NCI-H1694 treated with DMSO at 0.1 percent for 48 hours (cell line): ENCODE measurements at places on chromosomes 6 and 20.

GRCh38 chr6:138250513-138251247 lies 32.4 kb upstream of the PBOV1 start:
- no peak for DNase-seq

DNA sequence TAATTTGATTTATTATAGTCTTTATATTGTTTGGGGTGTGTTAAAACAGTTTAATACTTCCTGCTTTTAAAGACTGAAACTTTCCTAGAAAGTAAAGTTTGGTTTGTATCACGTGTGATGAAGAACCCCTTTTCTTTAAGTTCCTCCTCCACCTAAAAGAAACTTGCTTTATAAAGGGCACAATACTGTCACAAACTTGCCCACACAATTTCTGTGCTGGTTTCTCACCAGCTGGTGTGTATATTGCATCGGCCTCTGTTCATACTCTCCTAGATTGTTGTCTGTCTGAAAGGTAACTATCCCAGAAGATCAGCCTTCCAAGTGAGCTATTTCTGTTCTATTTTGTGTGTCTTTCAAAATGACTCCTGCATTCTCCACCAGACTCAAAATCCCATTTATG lies 46.9 kb downstream of the ANKRD6 start:
- DNase-seq: no peak

GRCh38 chr20:57919049-57919448 lies 209.2 kb upstream of the PMEPA1 start:
- no peak for DNase-seq

DNA sequence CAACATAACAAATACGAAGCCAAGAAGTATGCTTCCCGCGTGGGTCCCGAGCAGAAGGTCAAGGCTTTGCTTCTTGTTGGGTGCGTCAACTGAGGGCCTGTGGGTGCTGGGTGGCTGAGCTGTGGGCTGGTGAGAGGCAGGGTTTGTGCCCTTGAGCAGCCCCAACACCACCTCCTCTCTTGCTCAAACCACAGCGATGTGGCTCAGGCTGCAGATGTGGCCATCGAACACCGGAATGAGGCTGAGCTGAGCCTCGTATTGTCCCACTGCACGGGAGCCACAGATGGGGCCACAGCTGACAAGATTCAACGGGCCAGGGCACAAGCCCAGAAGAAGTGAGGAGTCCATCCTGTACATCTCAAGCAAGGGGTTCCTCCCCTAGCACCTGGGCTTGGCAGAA lies 7.0 kb upstream of the PTPRA start:
- DNase-seq: no peak

DNA sequence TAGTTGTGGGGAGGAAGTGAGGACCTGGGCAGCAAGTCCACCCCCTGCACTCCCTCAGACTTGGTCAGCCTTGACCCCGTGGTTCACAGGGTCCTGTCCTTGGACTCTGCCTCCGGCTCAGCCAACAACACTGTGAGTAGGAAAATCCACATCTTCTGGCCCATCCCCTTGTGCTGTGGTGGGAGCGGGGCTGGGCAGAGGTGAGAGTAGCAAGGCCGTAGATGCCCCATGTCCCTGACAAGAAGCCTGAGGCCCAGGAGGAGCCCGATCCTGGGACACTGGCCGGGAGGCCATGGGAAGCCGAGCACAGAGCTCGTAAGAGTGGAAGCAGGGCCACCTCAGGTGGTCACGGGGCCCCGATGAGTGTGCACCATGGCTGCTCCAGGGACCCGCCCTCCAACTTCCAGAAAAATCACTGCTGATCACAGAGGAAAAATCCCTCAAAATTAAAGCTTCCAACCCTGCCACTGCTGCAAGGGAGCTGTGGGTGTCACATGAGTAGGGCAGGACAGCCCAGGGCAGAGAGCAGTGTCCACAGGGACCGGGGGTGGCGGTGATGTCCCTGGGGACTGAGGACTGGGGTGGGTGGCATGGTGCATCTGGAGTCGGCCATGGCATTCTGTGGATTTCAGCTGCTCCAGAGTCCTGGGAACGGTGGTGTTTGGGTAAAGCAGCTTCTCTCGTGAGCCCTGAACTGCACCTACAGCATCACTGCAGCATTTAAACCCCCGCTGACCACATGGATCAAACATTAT lies 189.4 kb downstream of the DLL1 start:
- DNase-seq: no peak

DNA sequence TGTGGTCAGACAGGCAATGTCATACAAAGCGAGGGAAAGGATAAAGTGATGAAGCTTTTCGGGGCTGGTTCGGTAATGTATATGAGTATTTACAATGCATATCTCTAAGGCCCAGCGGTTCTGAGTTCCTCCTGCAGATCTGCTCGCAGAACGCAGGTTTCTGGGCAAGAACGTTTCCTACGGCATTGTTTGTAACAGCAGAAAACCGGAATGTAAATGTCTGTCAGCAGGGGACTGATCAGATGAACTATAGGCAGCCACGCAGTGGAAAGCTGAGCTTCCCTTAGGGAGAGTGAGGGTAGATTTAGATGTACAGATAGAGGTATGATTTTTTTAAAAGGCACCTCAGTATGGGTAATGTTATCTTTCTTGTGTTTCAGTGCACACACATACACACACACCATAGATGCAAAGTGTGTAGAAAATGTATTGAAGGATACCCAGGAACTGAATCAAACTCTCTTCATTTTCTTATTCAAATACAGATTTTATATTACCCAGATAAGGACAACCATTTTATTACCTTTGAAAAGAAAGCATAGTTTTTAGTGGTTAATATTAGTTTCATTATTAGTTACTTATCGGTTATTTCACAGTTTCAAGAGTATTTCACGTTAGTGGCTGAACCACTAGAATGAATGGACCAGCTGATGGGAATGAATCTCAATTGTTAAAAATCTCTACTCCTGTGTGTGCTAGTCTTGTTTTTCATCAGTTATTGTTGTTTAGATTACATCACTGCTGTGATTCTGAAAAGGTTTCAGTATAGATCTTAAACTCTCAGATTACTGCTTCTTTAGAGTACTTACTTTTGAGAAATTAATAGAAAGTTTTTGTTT lies 56.2 kb downstream of the SNX9 start:
- no peak for DNase-seq

DNA sequence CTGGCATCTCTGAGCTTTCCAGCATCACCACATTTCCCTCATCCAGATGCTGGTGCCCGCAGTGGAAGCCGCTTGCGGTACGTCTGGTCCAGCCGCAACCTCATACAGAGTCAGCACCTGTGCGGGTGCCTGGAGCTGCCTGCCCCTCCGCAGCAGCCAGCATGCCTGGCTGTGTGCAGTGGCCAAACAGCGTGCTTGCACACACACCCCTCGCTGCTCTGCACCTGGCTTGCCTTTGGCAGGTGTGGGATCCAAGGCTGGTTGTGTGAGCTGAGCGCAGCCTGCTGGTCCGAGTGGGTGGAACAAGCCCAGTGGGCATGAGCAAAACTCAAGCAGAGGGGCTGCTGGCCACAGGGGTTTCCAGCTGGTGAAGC lies 3.1 kb upstream of the HINT3 start:
- DNase-seq: no peak

GRCh38 chr20:59939879-59940128 lies 301 bp downstream of the PPP1R3D start:
- DNase-seq: no peak

- no peak for DNase-seq
Measured at GRCh38 chr6:164377348-164377918, 932.0 kb downstream of the C6orf118 start.

DNA sequence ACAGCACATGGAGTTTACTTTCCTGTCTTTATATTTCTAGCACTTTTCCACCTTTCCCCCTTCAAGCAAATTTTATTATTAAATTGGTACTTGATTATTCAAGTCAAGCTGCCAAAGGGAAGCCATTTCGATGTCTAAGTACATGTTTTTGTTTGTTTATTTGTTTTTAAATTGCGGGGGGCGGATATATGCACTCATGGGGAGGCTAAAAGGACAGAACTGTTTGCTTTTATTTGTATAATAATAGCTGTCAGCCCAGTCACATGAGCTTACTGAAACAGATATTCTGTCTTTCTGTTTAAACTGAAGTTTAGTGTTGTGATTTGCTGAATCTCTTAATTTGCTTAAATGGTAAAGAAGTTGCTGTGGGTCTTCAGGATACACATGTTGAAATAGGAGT lies 49.6 kb upstream of the PLCG1 start:
- DNase-seq: no peak

DNA sequence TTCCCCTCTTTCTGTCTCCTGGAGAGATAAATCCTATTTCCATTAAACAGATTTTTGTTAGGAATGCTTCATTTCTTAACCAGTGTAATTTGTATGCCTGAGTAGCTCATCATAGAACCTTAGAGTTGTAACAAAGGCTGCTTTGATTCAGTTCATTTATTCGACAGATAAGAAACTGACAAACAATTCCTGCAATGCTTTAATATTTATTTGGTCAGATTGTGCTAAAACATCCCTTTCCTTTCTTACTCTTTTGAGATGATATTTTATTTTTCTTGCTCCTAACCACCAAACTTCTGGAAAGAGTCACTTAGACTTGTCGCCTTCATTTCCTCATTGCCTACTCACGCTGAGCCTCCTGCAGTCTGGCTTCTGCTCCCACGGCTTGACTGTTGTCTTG lies 89.0 kb upstream of the SUPT3H start:
- DNase-seq: no peak

- DNase-seq: no peak
Measured at GRCh38 chr6:119614138-119614537, 264.6 kb upstream of the MAN1A1 start.

GRCh38 chr20:1085492-1086276 lies 32.7 kb upstream of the PSMF1 start:
- DNase-seq: no peak

GRCh38 chr6:95958686-95959085 lies 57.1 kb upstream of the FUT9 start:
- no peak for DNase-seq

DNA sequence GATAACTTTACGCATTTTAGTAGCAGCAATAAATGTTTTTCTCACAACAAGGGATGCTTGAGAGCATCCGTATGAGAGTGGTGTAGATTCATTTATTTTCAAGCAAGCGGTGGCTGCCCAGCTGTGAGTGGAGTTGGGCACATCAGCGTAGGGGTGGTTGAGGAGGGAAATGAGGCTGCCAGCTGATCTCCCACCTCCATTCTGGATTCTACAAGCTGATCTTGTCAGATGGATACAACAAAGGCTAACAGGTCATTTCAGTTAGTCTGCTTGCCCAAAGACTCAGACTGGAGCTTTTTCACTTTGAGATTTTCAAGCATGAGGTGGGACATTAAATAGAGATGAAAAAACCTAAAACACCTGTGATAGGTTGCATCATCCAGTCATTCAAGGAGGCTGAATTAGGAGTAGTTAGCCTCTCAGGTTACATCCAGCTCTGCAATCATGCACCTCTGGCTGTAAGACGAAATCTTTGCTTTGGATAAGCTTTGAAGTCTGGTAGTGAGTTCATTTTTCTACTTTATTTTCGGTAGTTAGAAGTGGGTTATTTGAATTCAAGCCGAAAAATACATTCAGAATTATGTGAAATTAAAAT lies 1.9 kb upstream of the BACH2 start:
- DNase-seq: no peak

GRCh38 chr20:61765871-61766654 lies 299.6 kb downstream of the TAF4 start:
- DNase-seq: no peak

- DNase-seq: no peak
Measured at GRCh38 chr6:145031001-145031400, 704.3 kb downstream of the EPM2A start.

DNA sequence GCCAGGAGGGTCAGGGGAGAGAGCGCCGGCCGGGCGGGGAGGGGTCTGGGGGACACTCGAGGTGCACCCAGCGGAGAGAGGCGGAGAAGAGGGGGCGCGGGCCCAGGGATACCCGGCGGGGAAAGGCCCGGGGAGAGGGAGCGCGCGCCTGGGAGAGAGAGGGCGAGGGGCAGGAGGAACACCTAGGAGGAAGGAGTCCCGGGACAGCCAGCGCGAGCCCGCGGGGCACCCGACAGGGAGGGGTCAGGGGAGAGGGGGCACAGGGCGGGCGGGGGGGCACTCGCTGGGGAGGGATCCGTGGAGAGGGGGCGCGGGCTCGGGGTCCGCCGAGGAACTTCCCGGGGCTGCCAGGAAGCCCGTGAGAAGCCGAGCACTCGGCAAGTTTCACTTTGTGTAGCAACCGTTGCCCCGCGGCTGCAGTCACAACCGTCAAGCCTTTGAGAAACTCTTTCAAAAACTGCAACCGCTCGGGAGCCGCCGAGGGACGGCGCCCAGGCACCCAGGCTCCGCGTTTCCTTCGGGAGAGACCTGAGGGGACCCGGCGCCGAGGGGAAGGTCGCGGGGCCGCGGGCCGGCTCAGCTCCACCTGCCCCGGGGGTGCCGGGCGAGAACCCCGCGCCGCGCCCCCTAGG lies 471 bp downstream of the EZR start:
- peak; percentile 27 for DNase-seq

- no peak for DNase-seq
Measured at GRCh38 chr20:5216663-5217062, 89.9 kb downstream of the CDS2 start.

GRCh38 chr6:168671028-168671862 lies 230.3 kb downstream of the SMOC2 start:
- no peak for DNase-seq

DNA sequence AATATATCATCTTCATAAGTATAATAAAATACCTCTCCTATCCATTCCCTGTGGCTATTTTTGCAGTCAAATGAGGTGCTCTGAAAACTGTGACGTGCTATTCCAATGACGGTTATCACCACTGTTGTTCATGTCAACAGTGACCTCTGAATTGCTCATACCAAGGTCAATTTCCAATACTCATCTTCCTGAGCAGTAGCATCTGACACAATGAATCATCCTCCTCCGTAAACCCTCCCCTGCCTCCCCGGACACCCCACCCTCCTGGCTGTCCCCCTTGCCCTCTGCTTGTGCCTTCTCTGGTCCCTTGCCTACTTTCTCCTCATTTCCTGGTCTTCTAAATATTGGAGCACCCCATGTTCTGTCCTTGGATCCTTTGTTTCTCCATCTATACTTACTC lies 77.7 kb upstream of the SLC22A23 start:
- no peak for DNase-seq

- DNase-seq: no peak
Measured at GRCh38 chr6:39365281-39366074, 43.0 kb upstream of the KCNK16 start.

DNA sequence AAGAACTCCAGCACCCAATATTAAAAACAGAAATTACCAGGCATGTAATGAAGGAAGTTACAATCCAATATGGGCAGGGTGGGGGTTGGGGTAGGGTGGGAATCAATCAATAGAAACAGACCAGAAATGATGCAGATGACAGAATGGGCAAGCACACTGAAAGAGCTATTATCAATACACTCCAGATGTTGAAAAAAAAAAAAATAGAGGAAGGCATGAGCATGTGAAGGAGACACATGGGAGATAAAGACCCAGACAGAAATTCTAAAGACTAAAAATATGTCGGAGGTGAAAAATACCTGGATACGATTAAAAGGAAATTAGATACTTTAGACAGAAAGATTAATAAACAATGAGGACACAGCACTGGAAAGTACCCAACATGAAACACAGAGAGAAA lies 19.1 kb upstream of the ZC3H12D start:
- DNase-seq: no peak

- DNase-seq: no peak
Measured at GRCh38 chr20:45346291-45346718, 1.9 kb downstream of the SDC4 start.

GRCh38 chr6:14459315-14459714 lies 341.7 kb downstream of the CD83 start:
- DNase-seq: no peak
